ENCODE measurements at places on chromosomes 6 and 20.

DNA sequence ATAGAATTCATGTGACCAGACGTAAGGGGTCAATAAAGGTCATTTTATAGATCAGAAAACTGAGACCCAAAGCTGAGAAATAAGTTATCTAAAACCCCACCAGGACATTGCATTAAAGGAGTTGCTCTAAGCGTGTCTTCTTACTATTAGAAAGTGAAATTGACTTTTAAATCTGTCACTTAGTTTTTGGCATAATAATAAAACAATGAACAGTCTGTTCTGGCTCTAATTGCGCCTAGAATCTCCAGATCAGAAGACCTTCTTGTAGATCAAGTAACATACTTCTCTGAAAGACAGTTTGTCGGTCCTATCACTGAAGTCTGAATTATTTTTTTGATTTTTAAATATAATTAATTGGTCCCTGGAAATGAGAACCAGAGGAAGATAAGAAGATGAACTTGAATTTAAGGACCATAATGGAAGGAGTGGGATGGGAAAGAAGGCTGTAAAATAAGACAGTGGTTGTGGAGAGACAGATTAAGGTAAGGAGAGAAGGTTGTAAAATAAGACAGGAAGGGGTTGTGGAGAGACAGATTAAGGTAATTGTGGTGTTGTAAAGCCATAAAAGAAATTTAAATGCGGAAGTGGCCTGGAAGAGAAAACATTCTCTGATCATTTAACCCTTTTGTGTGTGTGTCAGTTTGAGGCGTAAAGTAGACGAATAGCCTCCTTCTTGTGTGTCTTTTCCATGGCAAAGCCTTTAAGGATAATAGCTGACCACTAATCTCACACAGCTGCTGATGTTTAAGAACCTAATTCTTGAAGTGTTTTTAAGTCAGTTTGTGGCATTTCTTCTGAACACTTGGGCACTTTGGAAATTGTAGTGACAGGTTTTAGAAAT lies 20.1 kb downstream of the TOP1 start:
- H3K36me3 ChIP-seq: peaks cover 32% of the 10 kb centered on the region
- H3K27me3 ChIP-seq: no peaks in the 10 kb centered on the region
- DNase-seq: no peak

- peaks cover 38% of the 10 kb centered on the region for H3K4me1 ChIP-seq
- no peak overlapping the region for H3K27ac ChIP-seq
- DNase-seq: no peak
- peaks cover 14% of the 10 kb centered on the region for H3K36me3 ChIP-seq
These were observed 10.2 kb downstream of the HDAC2 start for GRCh38 chr6:113960795-113961194.

DNA sequence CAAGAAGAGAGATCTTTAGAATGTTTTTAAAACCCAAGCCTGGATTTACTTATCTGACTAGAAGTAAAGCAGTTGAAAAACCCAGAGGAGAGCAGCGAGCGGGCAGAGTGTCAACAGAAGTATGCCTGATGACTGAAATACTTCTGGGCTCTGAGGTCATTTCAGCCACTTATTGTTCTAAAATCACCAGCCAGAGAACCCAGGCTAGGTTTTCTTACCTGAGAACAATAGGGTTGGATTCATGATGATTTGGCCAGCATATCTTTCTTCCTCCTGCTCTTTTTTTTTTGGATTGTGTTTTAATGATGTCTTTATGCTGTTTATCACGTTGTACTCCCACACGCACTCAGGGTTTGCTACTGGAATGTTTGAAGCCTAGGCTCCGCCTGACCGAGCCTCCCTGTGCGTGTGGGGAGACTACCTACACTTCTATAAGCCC lies 63.0 kb upstream of the KIF25 start:
- no peak overlapping the region for H3K27ac ChIP-seq
- H3K27me3 ChIP-seq: peaks cover 7% of the 10 kb centered on the region
- H3K4me1 ChIP-seq: no peaks in the 10 kb centered on the region
- no peak overlapping the region for H3K4me3 ChIP-seq

GRCh38 chr20:23130622-23131140 lies 44.6 kb upstream of the CD93 start:
- H3K36me3 ChIP-seq: no peaks in the 10 kb centered on the region
- H3K4me3 ChIP-seq: no peak overlapping the region
- H3K27ac ChIP-seq: no peak overlapping the region
- H3K27me3 ChIP-seq: no peaks in the 10 kb centered on the region
- H3K4me1 ChIP-seq: no peaks in the 10 kb centered on the region

DNA sequence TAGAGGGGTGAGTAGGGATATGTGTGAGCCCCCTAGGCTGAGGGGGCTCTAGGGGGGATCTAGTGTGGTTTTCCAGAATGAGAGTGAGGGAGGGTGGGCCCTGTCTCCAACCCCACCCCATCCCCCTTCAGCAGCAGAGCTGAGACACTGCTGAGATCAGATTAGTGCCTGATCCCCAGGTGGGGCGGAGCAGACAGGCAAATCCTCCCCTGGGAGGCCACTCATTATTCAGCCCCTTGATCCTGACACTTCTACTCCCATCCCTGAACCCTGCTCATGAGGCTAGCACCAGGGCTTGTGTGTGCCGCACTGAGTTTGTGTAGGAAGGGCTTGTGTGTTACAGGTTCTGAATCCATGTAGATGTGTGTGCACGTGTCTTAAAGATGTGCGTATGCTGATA lies 42.5 kb downstream of the SPDEF start:
- DNase-seq: no peak
- H3K36me3 ChIP-seq: peaks cover 2% of the 10 kb centered on the region
- H3K4me1 ChIP-seq: no peaks in the 10 kb centered on the region
- no peaks in the 10 kb centered on the region for H3K27me3 ChIP-seq

Measured in activated CD8-positive, alpha-beta T cell treated with anti-CD3 and anti-CD28 coated beads for 36 hours (primary cell).